Hypothalamus (tissue), 51 donors: ENCODE measurements at places on chromosomes 13 and 19.
A peak's percentile ranks its signal among the peaks of the same experiment; 100 is the strongest.

GRCh38 chr19:2949939-2950285 lies 5.1 kb upstream of the ZNF77 start:
- DNase-seq, result no peak

DNA sequence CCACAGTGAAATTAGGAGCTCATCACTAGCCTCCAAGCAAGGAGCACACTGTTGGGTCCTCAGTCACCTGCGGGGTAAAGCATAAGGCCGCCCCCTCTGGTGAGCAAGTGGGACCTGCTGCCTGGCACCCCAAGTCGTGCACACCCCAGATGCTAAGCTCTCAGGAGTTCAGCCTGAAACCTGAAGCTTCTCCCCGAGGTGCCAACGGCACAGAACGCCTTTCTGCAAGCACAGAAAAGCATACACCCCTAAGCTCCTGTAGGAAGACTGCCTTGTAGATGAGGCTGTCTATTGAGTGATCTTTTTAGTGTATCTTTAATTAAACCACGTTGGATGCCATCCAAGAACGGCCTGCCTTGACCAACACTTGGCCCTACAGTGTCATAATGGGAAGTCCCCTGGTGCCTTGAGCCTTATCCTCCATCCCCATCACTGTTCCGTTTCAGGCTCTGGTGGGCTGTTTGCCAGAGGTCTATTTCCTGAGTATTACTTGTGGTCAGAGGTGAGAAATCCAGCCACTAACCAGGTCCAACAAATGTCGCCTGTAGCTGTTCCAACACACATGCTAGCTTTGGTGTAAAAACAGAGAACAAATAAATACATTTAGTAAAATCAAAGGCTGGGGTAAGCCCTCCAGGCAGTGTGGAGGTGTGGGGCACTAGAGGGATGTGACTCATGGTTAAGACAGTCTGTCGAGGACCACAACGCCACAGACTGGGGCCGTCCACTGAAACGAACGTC lies 44.8 kb downstream of the C13orf42 start:
- no peak for DNase-seq

GRCh38 chr19:49850487-49851342 lies at the start of gene PTOV1:
Gene PTOV1, plus strand, starts transcription at chr19:49851159.
- DNase-seq, result peak; percentile 92

DNA sequence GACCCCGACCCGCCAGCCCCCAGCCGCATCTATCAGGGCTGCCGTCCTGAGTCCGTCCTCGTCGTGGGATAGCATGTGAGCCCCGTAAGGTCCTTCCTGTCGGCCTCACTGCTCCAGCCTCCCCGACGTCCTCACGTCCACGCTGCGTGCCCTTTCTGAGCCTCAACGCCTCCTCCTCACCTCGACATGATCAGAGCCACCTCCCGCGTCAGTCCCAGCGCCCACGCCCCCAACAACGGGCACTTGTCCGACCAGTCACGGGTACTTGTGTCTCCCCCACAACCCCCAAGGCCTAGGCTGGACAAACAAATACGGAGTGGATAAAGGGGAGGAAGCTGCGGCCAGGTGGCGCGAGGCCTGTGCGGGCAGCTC lies 665 bp downstream of the ZNF497 start:
- DNase-seq, result peak; percentile 35

DNA sequence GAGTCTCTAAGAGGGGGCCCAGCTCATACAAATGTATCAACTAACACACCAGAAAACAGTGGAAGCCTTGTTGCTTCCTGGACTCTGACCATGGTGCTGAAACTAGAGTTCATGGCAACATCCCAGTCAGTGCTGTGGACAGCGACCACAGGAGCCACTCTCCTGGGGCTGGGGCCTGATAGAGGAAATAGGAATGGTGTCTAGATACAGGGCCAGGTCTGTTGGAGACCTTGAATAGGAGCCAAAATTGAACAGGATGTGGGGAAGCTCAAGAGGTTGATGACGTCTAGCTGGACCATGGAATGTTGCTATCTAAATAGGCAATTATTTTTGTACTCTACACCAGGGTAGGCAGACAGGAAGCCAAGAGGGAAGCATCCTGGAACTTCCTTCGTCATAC lies 21.7 kb downstream of the LILRB4 start:
- no peak for DNase-seq

DNA sequence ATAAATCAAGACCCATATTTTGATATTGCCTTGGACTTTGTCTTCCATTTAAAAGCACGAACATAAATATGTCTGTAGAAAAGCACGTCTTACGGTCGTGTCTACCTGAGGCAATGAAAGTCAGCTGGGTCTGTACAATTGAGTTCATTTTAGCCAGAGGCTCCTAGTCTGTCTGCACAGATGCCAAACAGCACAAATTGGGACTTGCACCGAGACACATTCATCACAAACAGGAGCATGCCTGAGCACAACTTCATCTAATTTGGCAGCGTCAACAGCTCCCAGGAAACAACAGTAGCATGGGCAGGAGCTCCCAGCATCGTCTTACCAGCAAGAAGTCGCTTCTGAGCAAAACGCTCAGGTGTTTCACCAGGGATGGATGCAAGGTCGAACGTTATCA lies 687.0 kb downstream of the EFNB2 start:
- no peak for DNase-seq

DNA sequence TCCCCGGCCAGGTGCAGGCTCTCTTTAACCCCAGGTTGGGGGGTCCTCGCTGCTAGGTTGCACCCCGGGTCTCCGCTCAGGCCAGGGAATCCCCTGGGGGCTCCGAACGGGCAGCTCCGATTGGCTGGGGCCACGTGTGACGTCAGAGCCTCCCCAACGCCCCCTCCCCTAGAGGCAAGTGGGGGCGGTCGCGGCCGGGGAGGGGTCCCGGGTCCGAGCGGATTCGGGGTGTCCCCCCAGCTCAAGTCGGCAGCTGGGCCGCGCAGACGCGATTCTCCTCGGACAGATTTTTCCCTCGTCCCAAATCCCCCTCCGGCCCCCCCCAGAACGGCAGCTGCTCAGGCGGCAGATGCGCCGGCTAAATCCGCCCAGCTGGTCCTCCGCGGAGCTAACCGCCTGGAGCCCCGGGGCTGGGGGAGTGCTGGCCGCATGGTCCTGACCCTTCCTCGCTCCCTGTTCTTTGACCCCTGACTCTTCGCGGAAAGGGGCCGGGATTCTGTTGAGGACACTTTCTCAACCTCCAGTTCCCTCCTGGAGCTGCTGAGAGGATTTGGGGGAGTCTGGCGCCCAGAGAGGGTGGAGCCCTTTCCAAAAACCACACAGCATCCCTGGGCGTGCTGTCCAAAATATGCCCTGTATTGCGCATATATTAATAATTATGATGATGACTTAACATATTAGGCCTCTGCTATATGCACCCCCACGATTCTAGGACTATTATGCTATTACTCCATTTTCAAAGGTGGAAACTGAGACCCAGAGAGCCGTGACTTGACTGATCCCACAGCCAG lies 25.4 kb upstream of the SEMA6B start:
- DNase-seq, result no peak
